IPS-NIHi11 (cell line): ENCODE measurements at places on chromosomes 3 and 15.

- DNase-seq: no peak
These were observed 240.0 kb downstream of the THSD4 start for GRCh38 chr15:71355268-71355667.

DNA sequence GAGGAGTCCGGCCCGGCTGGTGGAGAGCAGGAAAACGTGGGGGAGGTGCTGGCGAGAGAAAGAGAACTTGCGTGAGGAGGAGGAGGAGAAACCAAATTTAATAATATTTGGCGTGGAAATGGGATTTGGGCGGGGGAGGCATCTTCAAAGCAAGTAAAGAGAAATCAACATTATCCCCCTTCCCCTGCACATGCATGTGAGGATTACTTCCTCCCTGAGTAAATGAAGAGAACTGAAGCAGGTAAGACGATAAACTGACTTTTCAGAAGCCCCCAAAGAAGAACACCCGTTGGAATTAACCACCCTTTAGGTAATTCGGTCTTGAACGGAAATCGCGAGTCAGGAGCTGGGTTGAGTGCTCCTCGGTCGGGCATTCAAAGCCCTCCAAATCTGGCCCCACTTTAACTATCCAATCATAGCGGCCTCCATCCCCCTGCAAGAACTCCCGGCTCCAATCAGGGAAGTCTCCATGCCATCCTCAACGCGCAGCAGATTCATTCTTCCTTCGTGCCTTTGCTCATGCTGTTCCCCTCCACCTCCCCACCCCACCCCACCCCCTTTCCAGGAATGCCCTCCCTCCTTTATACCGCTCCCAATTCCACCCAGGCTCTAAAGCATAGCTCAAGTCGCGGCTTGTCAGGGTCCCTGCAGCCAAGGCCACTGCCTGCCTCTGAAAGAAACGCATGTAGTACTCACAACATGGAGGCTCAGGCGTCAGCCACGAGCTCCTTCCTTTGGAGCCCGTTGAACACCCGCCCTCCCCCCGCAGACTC lies 545 bp upstream of the RFX7 start:
- peak; percentile 73 for DNase-seq

DNA sequence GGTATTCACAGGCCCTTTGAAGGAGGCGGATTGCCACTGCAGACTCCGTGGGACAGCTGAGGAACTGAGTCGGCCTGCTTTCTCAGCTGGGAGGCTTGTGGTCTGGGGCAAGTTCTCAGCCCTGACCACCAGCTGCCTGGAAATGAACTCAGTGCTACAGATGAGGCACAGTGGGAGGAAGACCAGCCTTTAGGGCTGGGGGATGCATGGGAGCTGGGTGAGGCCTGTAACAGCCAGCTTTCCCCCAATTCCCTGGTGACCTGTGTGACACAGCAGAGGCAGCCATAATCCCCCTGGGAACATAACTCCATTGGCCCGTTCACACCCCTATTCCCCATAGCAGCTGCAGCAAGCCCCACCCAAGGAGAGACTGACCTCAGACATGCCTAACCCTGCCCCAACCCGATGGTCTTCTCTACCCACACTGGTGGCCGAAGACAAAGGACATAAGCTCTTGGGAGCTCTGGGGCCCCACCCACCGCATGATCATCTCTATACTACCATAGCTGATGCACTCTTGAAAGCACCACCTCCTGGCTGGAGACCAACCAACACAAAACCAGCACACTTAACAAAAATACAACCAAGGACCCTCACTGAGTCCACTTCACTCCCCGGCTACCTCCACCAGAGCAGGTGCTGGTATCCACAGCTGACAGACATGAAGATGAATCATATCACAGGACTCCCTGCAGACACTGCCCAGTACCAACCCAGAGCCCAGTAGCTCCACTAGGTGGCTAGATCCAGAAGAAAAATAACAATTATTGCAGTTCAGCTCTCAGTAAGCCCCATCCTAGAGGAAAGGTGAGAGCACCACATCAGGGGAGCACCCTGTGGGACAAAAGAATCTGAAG lies 24.9 kb downstream of the ZMAT3 start:
- no peak for DNase-seq

- DNase-seq: no peak
These were observed 176.5 kb upstream of the PFN2 start for GRCh38 chr3:150146991-150147761.

GRCh38 chr15:97316362-97316761 lies 644.1 kb upstream of the ARRDC4 start:
- DNase-seq: no peak

DNA sequence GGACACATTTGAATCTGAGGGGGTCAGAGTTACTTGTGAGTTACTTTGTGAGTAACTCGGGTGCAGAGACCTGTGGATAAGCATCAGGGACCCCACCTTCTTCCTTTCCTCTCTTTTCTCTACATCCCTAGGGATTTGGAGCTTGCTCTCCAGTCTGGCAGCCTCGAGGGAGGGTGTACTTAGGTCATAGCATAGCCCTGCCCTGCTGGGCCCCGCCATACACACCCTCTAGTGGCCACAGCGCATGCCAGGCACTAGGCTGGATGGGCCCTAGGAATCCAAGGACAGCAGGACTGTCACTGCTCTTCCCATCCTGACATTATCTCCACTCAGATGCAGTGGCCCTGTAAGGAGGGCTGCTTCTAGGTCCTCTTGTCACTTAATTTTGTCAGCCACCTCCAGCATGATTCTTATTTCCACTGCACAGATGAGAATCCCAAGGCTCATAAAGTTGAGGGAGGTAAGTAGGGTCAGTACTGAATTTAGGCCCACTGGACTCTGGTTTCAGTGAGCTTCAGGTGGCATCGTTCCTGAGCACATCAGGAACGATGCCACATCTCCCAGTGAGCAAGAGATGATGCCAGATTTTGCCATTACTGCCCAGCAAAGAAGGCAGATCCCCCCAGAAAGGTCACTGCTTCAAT lies 3.6 kb upstream of the SMAD6 start:
- DNase-seq: peak; percentile 76

DNA sequence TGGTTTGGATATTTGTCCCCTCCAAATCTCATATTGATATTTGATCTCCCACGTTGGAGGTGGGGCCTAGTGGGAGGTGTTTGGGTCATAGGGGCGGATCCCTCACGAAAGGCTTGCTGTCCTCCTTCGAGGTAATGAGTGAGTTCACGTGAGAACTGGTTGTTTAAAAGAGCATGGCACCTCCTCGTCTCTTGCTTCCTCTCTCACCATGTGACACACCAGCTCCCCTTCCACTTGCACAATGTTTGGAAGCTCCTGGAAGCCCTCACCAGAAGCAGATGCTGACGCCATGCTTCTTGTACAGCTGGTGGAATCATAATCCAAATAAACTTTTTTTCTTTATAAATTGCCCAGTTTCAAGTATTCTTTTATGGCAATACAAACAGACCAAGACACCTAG lies 38.6 kb downstream of the RFTN1 start:
- DNase-seq: no peak

DNA sequence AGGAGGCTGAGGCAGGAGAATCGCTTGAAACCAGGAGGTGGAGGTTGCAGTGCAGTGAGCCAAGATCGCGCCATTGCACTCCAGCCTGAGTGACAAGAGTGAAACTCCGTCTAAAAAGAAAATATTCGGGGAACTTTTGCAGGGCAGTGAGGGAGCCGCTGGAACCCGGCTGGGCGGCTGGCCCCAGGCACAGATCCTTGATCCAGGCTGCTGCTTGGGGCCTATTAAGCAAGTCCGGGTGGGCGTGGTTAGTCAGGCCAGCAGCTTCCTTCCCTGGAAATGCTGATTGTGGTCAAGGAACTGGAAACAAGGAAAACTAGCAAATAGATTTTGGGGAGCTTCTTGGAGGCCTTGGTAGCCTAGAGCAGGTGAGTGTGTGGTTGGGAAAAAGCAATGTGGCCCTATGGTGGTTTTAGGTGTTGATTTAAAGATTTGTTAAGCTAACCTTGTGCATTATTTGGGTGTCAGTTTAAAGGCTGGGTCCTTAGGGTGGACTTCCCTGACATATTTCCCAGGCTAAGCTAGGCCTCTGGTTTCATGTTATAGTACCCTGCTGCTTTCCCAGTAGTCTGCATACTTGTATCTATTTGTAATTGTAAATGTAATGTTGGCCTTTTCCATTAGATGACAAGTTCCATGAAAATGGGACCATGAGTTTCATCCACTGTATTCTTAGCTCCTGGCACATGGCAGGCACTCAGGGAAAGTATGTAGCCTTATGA lies 17.7 kb upstream of the SNX22 start:
- no peak for DNase-seq

DNA sequence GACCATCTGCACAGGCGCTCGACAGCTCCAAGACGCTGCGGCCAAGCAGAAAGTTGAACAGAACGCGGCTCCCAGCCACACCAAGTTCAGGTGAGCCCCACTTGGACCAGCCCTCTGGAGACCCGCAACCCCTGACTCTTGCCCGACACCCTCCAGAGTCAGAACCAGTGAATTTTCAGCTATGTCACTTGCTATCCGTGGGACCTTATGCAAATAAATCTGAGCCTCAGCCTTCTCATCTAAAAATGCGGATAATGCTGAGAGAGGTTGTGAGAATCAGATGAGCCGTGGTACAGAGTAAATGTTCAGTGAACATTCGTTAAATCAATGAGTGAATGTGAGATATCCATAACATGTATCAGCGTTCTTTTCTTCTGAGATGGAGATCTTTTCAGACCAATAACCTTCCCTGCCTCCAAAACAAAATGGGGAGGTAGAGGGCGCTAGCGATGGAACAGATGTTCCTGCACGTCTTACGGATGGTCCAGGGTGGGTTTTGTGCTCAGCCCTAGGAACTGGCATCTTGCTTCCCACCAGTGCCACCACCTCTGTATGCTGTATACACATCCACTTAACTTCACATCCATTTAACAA lies 524 bp downstream of the MRPS11 start:
- peak; percentile 43 for DNase-seq

- no peak for DNase-seq
These were observed 1.9 kb upstream of the CFAP92 start for GRCh38 chr3:128995737-128996136.

- DNase-seq: no peak
These were observed 23.2 kb upstream of the LCTL start for GRCh38 chr15:66588971-66589370.

DNA sequence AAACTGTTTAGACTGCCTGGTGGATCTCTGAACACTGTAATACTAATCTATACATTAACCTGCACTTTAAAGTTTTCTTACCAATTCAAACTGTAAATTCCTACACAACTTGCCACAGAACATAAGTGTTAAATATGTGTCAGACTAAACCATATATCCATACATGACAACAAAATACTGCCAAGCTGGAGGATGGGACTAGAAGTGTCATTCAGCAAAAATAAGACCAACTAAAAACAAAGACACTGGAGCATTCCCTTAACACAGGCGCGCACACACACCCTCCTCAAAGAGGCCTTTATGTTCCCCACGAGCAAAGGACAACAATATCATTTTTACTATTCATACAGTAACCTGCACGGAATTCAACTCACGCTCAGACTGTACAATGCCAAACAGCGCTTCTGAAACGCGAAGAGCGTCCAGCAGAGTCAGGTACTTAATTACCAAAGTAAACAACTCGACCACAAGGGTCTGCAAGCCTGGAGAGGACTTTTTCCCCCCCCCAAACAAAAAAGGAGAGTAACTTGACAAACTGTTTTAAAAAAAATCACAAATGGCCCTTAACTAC lies 1.1 kb downstream of the DCUN1D1 start:
- DNase-seq: no peak

DNA sequence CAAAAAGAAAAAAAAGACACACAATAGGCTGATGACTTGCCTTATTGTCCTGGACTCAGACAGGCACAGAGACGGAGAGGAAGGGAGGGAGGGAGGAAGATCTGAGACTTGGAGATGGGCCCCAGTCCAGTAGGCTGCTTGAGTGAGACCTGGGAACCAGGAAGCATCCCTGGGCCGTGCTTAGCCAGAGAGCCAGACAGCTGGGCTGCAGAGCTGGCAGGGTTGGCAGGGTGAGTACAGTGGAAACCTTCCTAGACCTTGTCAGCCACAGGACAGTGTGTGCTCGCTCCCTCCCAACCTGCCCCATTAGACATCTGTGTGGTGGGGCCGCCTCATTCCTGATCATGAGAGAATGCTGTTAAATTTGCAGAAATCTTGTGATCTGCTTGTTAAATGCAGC lies 107.9 kb upstream of the ALDH1A3 start:
- DNase-seq: no peak

DNA sequence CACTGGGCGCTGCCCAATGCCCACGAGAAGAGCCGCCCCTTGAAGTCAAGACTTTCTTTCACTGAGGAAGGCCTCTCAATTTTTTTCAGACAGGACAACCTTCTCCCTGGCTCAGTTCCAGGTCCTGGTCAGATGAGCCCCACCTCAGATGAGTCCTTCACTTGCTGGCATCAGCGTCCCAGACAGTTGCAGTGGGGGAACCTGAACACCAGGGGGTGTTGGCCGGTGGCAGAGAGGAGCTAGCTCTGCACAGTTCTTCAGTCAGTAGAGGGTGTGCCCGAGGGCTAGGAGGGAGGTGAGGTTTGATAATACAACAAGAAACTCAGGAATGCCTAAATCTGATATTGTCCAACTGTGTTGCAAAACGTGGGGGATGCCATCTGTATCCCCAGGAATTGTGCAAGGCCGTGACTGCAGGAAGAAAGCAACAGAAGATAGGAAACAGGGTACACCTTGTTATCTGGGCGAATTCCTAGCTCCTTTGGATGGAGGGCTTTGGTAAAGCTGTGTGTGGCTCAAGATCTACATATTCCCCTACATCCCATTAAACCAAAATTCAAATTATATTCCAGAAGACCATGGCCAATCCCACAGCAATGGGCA lies 34.3 kb downstream of the CCR3 start:
- DNase-seq: peak; percentile 67

DNA sequence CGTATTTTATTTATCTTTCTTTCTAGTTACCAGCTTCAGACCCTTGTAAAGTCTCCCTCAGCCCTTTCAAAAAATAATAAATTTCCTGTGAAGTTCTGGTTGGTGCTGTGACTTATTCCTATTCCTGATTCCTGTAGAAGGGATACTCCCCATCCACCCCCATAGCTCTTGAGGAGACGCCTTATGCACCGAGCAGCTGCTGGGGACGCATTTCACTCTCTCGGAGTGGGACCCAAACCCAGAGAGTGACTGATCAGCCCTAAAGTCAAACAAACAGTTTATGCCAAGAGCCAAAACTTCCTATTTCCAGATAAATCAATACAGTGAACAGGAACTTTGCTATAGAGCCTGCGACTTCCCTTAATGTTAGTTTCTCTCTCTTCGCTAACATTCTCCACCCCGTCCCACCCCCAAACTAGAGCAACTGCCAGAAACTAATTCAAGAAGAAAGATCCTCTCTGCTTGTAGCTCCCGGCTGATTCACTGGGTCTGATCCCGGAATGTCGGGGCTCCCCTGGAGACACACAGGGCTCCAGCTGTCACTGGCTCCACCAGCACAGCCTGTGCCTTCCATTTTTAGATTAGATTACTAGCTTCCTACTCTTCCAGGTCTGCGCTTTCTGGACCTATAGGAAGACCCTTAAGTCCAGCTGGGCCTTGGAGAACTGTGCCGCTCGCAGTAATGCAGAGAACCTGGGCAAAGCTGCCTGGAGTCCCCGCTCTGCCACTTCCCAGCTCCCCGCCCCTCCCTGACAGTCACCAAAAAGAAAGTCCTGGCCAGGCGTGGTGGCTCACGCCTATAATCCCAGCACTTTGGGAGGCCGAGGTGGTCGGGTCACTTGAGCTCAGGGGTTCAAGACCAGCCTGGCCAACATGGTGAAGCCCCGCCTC lies 45.2 kb downstream of the KLHL25 start:
- no peak for DNase-seq

- DNase-seq: peak; percentile 70
These were observed 566 bp downstream of the HMCES start for GRCh38 chr3:129278966-129279906.

GRCh38 chr3:38354588-38355330 lies 8.2 kb downstream of the XYLB start:
- no peak for DNase-seq

- no peak for DNase-seq
These were observed 375.1 kb downstream of the FOXP1 start for GRCh38 chr3:71208211-71209095.
